Smooth muscle cell of bladder (primary cell): ENCODE measurements at places on chromosomes 5 and 9. TPM values are rescaled to one million over a fixed set of nuclear protein-coding genes. Genes with fewer than 3 reads are reported as not detected.

The PCDHB11 gene
- 0.18 and 0.28 TPM in 2 replicates for total RNA-seq

The IFNB1 gene
- total RNA-seq = not detected in 2 replicates

The FAXDC2 gene
- total RNA-seq = 5.1 and 6.0 TPM in 2 replicates

The PBX3 gene
- 28.0 and 68.6 TPM in 2 replicates for total RNA-seq

The CATSPER3 gene
- total RNA-seq = 0.09 and 0.14 TPM in 2 replicates

The ST6GALNAC6 gene
- 39.3 and 50.1 TPM in 2 replicates for total RNA-seq

The GABRA1 gene
- not detected in 2 replicates for total RNA-seq

The MED27 gene
- 12.1 and 12.9 TPM in 2 replicates for total RNA-seq

The MARVELD2 gene
- total RNA-seq = 0.09 and 0.14 TPM in 2 replicates

The RBM22 gene
- 12.8 and 15.2 TPM in 2 replicates for total RNA-seq

The PRUNE2 gene
- total RNA-seq = 9.2 and 15.1 TPM in 2 replicates

The LCN2 gene
- not detected in 2 replicates for total RNA-seq

The NAIF1 gene
- total RNA-seq = 10.8 and 13.0 TPM in 2 replicates

The OCLN gene
- total RNA-seq = 0.37 and 0.43 TPM in 2 replicates

The ZFP2 gene
- 0.83 and 1.00 TPM in 2 replicates for total RNA-seq

The CCDC192 gene
- not detected in 2 replicates for total RNA-seq

The CD14 gene
- total RNA-seq = 2.9 and 8.8 TPM in 2 replicates

The CDO1 gene
- total RNA-seq = 2.6 and 7.7 TPM in 2 replicates

The KLHL3 gene
- 1.4 and 3.1 TPM in 2 replicates for total RNA-seq

The CAMK4 gene
- 2.4 and 2.9 TPM in 2 replicates for total RNA-seq

The ADGRD2 gene
- not detected in 2 replicates for total RNA-seq

The FOXD4L3 gene
- total RNA-seq = not detected in 2 replicates

The SMIM33 gene
- total RNA-seq = not detected in 2 replicates

The TMEM174 gene
- not detected in 2 replicates for total RNA-seq

The EEIG1 gene
- 8.5 and 22.0 TPM in 2 replicates for total RNA-seq

The HACD4 gene
- total RNA-seq = 6.9 and 7.0 TPM in 2 replicates

The NIM1K gene
- 1.8 and 2.7 TPM in 2 replicates for total RNA-seq

The ADAMTS2 gene
- total RNA-seq = 44.2 and 68.5 TPM in 2 replicates

The TRMT10B gene
- total RNA-seq = 2.9 and 3.4 TPM in 2 replicates

The TMEM215 gene
- total RNA-seq = not detected in 2 replicates

The SPATA31D4 gene
- not detected in 2 replicates for total RNA-seq

The INSL4 gene
- total RNA-seq = not detected in 2 replicates

The AGXT2 gene
- total RNA-seq = not detected in 2 replicates
